Right atrium auricular region (tissue), 2 donors: ENCODE measurements at places on chromosomes 3 and 15. TPM values are rescaled to one million over a fixed set of nuclear protein-coding genes. Genes with fewer than 3 reads are reported as not detected.

IQCF5 gene
- total RNA-seq: not detected

DNA sequence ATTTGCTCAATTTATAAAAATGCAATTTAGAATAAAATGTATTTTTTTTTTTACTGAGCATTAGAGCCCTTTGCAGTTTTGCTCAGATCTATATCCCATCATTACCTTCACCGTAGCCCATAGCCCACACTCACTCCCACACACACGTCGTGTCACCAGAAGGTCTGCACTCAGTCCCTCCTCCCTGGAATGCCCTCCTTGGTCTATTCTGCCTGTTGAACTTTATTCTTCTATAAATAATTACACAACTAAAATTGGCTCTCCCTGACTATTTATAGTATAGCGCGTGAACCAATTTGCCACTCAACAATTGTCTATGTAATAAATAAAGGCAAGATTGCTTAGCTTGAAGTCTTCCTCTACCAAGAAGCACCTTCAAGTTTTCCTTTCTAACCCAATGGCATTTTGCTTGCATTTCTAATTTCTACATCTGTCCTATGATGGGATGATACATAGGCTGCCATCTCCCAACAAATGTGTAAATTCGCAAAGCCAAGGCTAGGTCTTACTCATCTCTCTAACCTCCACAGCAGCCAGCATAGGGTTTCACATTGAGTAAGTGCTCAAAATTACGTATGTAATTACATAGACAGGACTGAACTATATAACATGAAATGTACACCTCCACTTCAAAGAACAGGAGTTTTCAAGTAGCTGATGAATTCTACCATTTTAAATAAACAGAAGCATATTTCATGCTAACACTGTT, 172.0 kb upstream of the HES1 start:
- DNase-seq: no peak

UPK1B gene
- total RNA-seq: 19.1 TPM

DNA sequence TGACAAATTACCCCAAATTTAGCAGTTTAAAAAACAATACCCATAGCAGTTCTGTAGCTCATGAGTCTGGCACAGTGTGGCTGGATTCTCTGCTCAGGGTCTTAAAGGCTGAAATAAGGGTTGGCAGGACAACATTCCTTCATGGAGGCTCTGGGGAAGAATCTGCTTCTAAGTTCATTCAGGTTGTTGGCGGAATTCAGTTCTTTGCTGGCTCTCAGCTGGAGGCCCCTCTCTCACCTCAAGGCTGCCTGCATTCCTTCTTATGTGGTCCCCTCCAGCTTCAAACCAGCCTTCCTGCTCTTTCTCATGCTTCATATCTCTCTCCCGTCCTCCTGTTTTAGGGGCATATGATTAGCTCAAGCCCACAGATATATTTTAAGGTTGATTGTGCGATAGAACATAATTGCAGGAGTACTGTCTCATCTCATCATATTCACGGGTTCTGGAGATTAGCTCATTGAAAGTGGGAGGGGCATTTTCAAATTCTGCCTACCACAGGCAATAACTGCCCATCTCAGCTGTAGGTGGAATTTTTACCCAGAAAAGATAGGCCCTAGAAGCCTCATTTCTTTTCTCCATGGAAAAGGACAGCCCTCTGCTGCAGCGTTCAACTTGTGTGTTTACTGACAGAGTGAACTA, 5.6 kb upstream of the ZBTB47 start:
- DNase-seq: no peak

GRCh38 chr3:61903931-61904657, 342.7 kb downstream of the PTPRG start:
- no peak for DNase-seq
